ENCODE measurements at places on chromosomes 7 and 10.

DNA sequence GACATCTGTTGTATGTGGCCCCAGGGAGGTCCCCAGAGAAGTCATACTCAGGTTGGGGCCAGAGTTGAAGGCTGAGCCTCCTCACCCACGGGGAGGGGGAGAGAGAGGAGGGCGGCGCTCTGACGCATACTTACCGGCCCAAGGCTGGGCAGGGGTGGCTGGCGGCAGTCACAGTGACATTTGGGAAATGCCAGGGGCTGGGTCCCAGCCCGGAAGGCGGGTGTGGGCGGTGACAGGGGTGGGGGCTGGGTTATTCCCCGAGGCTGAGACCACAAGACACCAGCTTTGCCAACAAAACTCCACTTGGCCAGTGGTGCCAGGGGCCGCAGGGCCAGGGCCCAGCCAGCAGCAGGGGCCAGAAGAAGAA lies 41.1 kb downstream of the RASGEF1A start:
- DNase-seq = no peak

DNA sequence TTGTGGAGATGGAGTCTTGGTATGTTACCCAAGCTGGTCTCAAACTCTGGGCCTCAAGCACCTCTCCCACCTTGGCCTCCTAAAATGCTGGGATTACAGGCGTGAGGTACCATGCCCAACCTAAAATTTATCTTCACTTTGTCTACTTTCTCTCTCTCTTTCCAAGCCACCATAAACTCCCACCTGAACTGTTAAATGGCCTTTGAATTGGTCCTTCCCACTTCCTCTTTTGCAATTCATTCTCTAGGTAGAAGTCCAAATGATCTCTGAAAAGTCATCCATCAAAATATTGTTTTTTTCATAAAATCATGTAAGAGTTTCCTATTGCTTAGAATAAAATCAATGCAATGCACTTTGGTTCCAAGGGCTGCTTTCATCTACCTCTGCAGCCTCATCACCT lies 90.1 kb upstream of the CELF2 start:
- DNase-seq = no peak

GRCh38 chr10:116715839-116716377 lies 26.5 kb downstream of the HSPA12A start:
- DNase-seq = no peak

- no peak for DNase-seq
Observed at GRCh38 chr7:105429746-105430612, 41.3 kb upstream of the SRPK2 start.

GRCh38 chr7:44914992-44915607 lies 29.8 kb upstream of the PURB start:
- peak; percentile 40 for DNase-seq

DNA sequence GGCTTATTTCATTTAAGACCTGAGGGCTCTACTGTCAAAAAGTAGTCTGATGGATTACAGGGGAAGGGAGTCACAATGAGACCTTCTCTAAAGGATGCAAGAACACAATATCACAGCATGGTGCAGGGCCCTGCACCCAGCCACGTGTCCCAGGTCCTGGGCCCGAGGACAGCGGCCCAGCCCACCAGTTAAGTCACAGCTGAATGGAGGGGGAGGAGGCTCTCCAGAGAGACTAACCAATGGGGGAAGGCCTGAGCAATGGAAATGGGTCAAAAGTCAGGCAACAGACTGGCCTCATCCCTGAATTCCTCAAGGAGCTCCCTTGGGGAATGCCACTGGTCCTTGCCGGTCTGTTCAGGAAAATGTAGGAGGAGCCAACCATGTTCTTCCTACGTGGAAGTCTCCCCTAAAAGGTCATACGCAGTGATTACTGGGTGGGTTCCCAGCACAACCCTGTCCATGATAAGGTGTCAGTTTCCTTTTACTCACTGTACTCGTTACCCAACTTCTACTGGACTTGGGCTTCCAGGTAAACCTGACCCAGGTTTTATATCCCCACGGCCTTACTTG lies 28.3 kb downstream of the CCDC3 start:
- DNase-seq = no peak

All from stromal cell of bone marrow (primary cell).